ENCODE measurements at places on chromosomes 1 and 21. TPM values are rescaled to one million over a fixed set of nuclear protein-coding genes. Genes with fewer than 3 reads are reported as not detected.

The SPOCD1 gene
- 1.5 TPM for total RNA-seq

The CEP104 gene
- total RNA-seq, result 40.3 TPM

DNA sequence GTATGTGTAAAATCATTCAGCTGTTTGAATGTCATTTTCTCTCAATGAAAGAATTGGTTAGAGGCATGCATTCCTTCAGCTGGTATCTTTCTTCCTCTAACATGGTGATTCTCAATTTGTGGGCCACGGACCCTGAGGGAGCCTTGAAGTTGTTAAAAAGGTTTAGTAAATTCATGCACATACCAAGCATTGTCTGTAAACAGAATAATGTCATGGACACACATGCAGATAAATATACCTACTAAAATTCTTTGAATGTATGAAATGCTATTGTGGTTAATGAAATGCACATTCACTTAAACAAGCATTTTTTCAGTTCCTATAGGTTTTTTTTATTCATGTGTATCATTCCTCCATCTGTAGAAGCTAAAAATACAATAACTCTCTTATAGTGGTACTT lies 65.4 kb downstream of the PBX1 start:
- no peak overlapping the region for H3K4me3 ChIP-seq
- H3K27ac ChIP-seq, result no peak overlapping the region
- no peak for DNase-seq

GRCh38 chr1:90435351-90435750 lies 281.8 kb downstream of the BARHL2 start:
- no peak overlapping the region for H3K27ac ChIP-seq
- no peaks in the 10 kb centered on the region for H3K27me3 ChIP-seq
- no peak overlapping the region for H3K4me3 ChIP-seq
- DNase-seq, result no peak
- no peaks in the 10 kb centered on the region for H3K36me3 ChIP-seq
- H3K4me1 ChIP-seq, result no peaks in the 10 kb centered on the region

The PRKAA2 gene
- total RNA-seq, result 2.4 TPM

GRCh38 chr1:96416701-96417444 lies 304.7 kb upstream of the PTBP2 start:
- no peaks in the 10 kb centered on the region for H3K4me1 ChIP-seq
- no peak overlapping the region for H3K4me3 ChIP-seq
- no peaks in the 10 kb centered on the region for H3K36me3 ChIP-seq
- peaks cover 1% of the 10 kb centered on the region for H3K27me3 ChIP-seq

Measured in endothelial cell (in vitro differentiated cells).